Stimulated activated CD8-positive, alpha-beta memory T cell treated with anti-CD3 and anti-CD28 coated beads, Interleukin-15, amount 100 ng/mL, for 1 hour (primary cell): ENCODE measurements at places on chromosomes 12 and 14.

DNA sequence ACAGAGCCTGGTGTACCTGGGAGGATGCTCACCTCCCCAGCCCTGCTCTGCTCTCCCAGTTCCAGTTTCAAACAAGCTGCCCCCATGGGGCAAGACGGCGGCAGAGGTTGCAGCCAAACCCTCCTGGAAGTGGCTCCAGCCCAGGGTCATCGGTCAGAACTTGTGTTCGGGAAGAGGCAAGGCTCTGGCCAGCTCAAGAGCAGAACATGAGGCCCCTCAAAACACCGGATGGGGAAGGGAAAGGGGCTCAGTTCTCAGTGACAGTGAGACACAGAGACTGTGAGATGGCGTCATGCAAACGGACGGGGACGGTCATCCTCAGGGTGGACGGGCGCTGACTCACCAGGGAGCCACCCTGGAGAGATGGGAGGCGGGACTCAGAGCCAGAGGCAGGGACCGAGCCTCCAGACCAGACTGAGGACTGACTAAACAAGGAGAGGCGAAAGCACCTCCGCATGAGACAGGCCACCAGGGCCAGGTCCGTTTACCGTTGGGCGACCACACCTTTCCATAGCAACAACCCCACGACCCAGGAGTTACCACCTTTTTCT lies 63.9 kb upstream of the GALNT9 start:
- no peak for DNase-seq

- no peak for DNase-seq
These were observed 15.8 kb downstream of the TRIM9 start for GRCh38 chr14:51079085-51079484.

DNA sequence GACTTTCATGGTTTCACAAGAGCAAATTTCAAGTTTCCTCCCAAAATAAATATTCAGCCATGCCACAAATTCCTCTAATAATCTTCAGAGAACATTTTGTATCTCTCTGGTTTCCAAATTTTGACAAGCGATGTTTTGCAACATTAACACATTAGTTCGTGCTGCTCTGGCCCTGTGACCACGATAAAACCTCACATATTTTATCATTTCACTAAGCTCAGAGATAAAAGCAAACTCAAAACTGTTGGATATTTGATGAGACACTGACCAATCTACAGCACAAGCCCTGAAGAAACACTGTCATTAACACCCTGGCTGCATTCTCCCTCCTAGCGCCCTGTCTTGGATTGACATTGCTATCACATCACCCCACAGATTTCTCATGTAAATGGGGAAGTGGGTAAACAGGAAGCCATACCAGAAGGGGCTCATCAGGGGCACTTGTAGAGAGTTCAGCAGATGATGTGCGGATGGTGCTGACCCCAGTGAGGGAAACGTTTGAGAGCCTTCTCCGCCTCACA lies 264.3 kb downstream of the PRKD1 start:
- DNase-seq, result no peak

DNA sequence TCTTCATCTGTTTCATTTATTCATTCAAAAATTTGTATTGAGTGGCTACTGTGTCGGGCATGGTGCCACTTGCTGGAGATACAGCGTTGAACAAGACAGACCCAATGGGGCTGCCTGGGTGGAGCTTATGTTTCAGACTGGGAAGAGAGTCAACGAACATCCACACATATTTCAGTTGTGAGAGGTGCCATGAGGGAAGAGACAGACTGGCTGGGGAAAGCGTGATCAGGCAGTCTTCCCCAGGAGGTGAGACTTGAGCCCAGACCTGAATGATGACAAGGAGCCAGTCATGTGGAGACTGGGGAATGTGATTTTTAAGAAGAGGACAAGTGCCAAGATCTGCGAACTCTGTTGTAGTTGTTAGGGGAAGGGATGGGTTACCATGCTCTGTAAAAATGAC lies 12.2 kb downstream of the BICD1 start:
- DNase-seq, result no peak

- no peak for DNase-seq
These were observed 259.7 kb downstream of the NELL2 start for GRCh38 chr12:44616402-44616801.

DNA sequence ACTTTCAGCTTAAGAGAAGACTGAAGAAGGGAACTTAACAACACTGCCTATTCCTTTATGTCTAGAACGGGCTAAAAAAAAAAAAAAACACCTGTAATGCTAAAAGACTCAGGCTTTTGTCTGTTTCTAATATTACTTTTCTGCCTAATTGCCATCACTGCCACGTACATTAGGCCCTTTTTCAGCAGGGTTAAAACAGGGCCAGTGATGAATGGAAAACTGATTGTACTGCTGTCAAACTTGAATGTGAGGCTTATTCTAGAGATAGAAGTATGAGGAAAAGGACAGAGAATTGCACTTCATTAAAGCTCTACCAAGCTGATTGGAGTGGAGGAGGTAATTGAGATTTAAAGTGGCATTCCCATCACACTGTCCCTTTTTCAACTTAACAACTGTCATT lies 535.8 kb downstream of the PRKD1 start:
- no peak for DNase-seq

DNA sequence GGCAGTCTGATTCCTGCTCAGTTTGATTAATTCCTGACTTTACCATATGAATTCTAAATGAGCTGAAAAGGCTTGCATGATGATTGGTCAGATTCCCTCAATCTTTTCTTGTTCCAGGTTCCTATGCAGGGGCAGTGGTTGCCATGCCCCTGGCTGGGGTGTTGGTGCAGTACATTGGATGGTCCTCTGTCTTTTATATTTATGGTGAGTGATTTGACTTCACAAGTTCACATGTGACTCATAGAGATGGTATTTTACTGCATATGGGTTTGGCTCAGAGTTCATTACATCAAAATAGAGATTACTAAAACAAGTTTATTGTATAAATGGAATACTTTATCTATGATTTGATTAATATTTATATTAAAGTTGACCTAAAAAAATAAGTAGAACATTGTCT lies 44.8 kb downstream of the SLC17A8 start:
- no peak for DNase-seq

DNA sequence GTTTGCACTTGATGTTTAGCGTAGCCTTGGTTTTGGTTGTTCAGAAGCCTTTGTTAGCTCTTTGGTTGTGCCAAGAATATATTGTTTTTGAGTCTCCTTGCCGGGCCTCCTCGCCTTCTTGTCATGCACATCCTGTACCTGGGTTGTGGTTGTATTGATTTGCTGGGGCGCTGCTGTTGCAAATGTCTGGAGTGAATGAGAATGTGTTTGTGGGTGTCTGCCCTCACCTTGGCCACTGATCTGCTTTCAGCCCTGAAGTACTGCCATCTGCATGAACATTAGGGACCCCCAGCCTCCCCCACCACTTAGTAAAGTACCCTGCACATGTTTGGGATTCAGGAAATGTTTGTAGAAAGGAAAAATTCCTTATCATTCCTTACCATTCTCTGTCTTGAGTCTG lies 16.5 kb downstream of the PRKCH start:
- no peak for DNase-seq

DNA sequence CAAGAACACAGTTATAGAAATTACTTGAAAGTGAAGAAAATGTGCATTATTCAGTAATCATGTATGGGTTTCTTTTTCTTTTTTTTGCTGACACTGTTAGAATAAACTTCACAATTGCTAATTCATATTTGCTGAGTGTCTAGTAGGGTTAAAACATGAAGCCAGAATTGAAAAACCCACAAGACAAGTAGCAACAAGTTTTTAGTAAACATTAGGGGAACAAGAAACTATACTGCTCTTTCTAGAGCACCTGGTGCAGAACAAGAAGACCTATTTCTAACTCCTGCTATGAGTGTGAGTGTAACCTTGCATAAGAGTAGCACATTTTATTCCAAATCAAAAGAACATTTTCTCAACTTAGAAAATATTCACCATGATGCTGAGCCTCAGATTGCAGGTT lies 83.2 kb downstream of the ITPR2 start:
- DNase-seq, result no peak
